ENCODE measurements at places on chromosomes 1 and 21. TPM values are rescaled to one million over a fixed set of nuclear protein-coding genes. Genes with fewer than 3 reads are reported as not detected.

SYTL1 gene
- not detected for total RNA-seq

RORC gene
- total RNA-seq, result 3.6 TPM

PSRC1 gene
- 2.6 TPM for total RNA-seq

FCER1G gene
- 510 TPM for total RNA-seq

SPATA17 gene
- not detected for total RNA-seq

ELAPOR1 gene
- total RNA-seq, result 0.22 TPM

BSND gene
- total RNA-seq, result not detected

CAMK2N1 gene
- 4.6 TPM for total RNA-seq

PGLYRP3 gene
- total RNA-seq, result not detected

SHISA4 gene
- total RNA-seq, result 16.2 TPM

CDA gene
- 0.68 TPM for total RNA-seq

PLA2G2D gene
- not detected for total RNA-seq

Data from subcutaneous adipose tissue (tissue), 4 donors.